ENCODE measurements at places on chromosomes 2 and 18.

GRCh38 chr2:28488083-28488830, 7.6 kb upstream of the PLB1 start:
- no peak for DNase-seq

DNA sequence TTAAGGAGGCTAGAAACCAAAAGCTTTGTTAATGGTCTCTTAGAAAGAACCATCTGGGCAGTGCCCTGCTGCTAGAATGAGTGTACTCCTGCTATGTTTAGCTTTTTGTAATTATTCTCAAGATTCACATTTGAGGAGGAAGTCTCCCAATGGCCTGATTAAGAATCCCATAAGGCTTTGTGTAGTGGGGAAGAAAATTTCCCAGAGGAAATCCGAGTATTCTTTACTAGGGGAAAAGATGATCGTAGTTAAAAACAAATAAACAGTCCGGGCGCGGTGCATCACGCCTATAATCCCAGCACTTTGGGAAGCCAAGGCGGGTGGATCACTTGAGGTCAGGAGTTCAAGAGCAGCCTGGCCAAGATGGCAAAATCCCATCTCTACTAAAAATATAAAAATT, 117.9 kb downstream of the PTRHD1 start:
- no peak for DNase-seq

- DNase-seq, result no peak
These were observed 33.0 kb downstream of the FARSB start for GRCh38 chr2:222622910-222623309.

DNA sequence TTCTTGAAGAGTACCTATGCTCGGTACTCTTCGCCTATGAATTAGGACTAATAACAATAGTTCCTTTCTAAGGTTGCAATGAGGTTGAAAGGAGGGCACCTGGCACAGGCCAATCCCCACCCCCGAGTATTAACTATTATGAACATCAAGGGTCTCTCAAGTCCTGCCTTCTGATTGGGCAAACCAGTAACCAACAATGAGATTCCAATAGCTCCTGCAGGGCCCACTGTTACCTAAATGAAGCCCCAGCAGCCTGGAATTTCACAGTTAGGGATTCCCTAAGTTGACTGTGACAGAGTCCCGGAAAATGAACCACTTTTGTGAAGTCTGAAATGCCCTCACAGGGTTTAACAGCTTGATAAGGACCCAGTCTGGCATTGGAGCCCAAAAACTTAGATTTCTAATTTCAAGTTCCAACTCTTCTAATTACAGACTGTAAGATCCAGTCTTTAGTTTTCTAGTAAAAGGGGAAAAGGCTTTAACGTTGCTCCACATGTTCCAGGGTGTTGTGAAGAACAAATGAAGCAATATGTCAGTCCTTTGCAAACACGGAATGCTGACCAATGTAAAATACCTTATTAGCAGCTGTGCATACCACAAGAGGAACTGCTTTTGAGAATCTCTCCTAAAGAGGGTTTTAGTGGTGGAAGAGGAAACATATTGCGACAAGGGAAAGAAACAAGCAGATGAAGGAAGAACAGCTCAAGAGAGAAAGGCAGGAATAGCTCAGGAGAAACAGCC, 277.7 kb upstream of the MAP2 start:
- DNase-seq, result no peak

GRCh38 chr18:21383031-21383430, 141.0 kb downstream of the GREB1L start:
- no peak for DNase-seq

DNA sequence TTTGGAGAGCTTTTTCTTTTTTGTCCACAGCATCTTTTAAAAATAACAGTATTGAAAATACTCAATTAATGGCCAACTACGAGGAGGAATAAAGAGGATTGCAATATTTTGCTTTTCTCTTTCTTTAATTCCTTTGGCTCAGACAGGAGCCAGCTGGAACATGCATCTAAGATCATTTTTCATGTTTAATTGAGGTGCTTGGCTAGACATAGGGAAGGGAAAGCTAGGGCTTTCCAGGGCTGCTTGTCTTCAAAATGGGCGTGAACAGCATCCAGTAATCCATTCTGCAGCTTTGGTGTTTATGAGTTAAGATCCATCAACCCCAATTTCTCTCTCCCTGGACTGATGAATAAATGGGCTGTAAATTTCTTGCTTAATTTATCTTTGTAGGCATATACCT, 323.0 kb downstream of the PTPRM start:
- no peak for DNase-seq

- no peak for DNase-seq
These were observed 7.8 kb downstream of the CDK15 start for GRCh38 chr2:201813996-201814760.

- no peak for DNase-seq
These were observed 684.4 kb upstream of the SYT4 start for GRCh38 chr18:43961722-43962121.

DNA sequence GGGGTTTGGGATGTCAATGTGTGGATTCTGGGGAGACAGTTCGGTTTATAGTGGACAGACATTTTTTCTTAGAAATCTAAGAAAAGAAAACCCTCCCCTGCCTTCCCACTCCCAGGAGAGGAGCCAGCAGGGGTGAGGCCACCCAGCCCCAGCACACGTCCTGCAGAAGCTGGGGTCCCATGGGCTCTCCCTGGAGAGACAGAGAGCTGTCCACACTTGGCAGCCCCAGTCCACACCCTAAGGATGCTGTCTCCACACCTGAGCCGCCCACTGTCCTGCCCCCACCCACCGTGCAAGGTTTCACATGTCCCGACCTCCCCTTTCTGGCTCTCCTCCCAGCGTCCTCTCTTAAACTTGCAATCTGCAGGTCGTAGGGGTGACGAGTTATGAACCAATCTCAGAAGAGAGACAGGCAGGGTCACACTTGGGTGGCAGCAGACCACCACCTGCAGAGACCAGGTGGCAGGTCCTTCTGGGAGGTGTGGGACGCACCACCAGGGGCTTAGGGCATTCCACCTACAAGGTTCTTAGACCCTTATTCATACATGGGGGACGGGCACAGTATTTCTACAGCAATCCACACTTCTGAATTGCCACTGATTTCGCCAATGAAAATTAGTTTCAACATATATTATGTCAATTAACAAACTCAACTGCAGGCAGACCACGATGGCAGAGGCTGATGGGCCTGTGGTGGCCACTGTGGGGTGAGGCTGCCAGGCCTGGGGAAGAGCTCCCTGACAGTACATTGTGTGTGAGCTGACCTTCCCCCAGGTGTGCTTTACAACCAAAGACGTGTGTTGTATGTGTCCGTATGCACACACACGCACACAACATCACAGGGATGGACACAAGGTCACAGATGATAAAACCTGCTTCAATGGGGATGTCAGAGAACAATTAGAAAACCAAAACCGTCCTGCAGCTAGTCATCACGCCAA, 158.5 kb downstream of the TPO start:
- no peak for DNase-seq

DNA sequence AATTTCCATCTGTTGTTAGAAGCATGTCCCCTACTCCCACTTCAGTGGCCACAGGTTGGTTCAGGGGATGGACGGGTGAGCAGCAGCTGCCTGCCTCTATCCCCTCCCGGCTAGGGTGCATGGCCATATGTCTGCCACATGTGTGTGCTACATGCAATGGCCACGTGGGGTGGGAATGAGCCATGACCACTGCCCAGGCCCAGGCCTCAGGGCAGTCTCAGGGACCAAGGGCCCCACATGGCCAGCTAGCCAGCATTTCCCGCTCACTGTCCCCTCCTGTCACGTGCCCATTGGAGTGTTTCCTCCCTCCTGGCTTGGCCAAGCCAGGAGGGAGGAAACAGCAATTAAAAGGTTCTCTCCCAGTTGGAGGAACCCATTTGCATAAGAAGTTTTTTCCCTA, 117.1 kb downstream of the KCNS3 start:
- no peak for DNase-seq

DNA sequence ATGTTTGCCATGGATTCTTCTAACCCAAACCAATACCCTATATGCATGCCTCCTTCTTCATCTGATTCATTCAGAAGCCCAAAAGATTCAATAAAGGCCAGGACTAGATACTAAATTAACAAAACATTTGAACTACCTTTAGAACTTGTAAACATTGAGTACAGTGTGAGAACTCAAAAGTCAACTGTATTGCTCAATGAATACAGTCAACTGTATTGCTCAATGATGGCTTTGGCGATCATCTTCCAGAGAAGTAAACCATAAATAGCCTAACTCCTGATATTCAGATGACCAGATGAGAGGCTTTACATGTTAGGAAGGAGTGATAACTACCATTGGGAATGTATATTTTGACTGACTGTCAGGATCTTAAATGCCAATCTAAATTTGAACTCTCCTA, 206.5 kb upstream of the ITGA4 start:
- no peak for DNase-seq

- DNase-seq, result no peak
These were observed 744.3 kb downstream of the RNF144A start for GRCh38 chr2:7661502-7661901.

DNA sequence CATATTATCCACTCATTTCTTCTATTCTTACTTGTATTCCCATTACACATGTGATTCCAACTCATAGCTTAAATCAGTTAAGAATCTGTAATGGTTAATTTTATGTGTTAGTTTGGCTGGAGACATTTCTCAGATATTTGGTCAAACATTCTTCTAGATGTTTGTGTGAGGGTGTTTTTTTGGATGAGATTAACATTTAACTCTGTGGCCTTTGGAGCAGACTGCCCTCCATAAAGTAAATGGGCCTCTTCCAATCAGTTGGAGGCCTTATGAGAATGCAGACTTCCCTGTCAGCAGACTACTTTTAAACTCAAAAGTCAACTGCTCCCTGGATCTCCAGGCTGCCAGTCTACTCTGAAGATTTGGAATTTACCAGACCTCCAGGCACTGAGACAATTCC, 976.8 kb upstream of the ACVR2A start:
- no peak for DNase-seq

GRCh38 chr2:76749858-76750257, 772.3 kb downstream of the LRRTM4 start:
- peak; percentile 0 for DNase-seq

- DNase-seq, result peak; percentile 22
These were observed 1.3 kb downstream of the PTPN2 start for GRCh38 chr18:12882453-12883371.

- DNase-seq, result no peak
These were observed 463.6 kb upstream of the CRIM1 start for GRCh38 chr2:35891936-35892335.

GRCh38 chr2:231169488-231169887, 28.9 kb upstream of the ARMC9 start:
- no peak for DNase-seq

DNA sequence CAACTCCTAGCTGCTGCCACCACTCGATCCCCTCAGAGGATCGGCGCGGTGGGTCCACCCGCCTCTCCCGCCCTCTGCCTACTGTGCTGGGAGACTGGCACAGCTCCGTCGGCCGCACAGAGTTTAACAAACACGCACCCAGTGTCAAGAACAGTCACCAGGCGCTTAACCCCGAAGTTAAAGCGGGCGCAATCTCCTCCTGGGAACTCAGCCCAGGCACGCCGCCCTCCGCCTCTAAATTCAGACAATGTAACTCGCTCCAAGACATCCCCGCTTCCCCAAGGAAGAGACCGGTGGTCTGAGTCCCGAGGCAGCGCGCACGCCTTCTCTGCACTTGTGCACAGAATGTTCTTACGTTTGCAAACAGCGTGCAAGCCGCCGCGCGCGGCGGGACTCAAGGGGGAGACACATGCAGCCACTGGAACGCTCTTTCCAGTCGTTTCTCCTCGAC, 533 bp downstream of the CXCR4 start:
- peak; percentile 39 for DNase-seq

DNA sequence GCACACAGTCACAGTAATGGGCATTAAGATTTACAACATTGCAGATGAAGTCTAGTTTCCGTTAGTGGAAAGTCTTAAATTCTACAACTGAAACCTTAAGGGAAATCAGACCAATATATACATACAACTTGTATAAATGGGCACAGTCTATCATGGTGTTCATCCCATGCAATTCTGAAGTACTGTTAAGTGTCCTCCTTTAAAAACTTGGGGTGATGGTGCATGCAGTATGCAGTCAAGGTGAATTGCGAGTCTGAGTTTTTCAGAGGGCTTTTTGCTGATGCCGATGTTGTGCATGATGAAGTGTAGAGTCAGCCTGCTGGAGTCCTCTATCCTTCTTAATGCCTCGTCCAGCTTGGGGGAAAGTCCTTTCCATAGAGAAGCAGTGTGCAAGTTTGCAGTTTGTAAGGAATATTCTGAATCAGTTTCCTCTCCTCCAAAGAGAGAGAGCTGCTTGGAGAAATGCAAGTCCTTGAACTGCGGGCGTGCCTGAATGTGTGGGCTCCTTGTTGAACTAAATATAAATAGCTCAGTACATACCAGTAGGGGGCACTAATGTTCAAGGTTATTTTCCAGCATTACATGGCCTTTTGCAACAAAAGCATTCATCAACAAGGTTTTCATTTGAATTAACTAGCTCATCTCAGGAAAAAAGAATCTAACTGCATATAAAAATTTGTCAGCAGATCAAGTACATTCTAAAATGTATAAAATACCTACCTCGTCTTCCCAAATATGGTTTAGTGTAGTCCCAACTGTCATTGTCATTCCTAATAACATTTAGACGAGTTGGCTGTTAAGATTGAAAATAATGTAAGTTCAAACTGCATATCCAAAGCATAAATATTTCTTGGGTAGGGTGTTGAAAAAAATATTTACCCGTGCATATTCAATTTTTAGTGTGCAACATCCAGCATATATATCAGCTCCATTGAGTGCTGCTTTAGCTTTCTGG, 21.3 kb downstream of the HNRNPLL start:
- DNase-seq, result peak; percentile 85

DNA sequence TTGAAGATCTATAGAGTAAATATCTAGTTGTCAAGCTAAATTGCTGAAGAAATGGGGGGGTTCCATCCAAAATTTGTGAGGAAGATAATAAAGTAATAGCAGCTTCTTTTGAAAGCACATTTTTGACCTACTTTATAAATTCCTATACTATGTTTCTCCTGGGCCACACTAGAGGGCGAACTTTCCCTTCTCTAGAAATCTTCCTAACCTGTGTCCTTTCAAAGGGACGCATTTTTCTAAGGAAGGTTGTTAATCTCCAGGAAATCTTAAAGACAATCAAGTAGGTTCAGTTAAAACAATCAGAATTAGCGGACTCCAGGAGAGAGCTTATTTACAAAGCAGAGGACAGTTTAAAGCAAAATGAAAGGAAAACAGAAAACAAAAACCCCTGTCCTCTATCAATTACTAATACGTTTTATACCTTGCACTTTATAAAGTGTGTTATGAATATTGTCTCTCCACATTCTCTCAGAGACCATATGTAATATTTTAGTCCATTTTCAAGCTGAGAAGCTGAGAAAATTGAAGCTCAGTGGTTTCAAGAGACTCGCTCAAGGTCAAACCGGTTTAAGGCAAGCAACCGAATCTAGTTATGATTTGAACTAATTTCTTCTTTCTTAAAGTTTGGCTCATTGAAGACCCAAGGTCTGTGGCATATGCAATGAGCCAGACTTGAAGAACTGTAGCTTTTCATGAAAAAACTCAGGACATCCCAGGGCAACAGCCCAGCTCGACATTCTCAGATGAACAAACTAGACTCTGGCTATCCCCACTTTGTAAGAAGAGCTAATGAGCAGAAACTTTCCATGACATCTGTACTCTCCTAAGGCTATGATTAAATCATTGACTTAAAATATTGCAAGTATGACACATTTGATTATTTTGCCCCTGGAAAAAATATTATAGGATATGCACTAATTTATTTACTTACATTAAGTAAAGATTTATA, 273.6 kb downstream of the PAX3 start:
- DNase-seq, result peak; percentile 59

All from astrocyte of the spinal cord (primary cell).